ENCODE measurements at places on chromosomes 1 and 21.

DNA sequence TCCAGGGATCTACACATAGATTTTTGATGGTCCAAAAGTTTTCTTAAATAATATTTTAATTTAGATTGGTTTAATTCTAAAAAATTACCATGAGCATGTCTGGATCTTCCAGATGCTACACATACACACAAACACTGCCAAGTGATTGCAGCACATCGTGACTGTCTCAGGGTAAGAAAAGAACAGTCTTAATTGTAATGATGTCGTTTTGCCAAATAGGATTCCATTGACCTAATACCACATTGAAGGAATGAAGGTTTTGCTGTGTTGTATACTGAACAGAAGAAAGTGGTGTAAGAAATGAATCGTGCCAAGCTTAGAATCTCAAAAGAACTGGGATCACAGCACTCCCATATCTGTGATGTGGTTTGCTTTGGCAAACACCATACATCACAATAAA, 633.3 kb upstream of the CAMK1G start:
- no peak for DNase-seq

DNA sequence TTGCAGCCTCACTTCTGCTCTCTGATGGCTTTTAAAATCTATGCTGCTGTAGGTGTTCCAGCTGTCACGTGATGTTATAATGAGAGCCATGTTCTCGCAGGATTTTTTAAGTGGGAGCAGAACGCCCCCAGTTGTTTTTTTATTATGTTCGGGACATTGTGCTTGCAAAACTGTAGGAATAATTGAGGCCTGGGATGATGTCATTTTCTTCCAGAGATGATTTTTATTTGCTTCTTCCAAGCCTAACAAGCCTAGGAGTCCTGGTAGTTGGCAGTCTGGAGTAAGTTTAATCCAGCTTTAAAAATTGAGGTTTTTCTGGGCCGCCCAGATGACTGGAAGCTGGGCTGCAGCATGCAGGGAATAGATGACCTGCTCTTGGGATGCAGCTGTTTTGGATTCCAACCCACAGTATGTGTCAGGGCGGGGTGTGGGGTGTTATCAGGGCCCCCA, 34.6 kb upstream of the CHIT1 start:
- DNase-seq, result no peak

GRCh38 chr1:230509281-230509977, 83.3 kb upstream of the PGBD5 start:
- no peak for DNase-seq

DNA sequence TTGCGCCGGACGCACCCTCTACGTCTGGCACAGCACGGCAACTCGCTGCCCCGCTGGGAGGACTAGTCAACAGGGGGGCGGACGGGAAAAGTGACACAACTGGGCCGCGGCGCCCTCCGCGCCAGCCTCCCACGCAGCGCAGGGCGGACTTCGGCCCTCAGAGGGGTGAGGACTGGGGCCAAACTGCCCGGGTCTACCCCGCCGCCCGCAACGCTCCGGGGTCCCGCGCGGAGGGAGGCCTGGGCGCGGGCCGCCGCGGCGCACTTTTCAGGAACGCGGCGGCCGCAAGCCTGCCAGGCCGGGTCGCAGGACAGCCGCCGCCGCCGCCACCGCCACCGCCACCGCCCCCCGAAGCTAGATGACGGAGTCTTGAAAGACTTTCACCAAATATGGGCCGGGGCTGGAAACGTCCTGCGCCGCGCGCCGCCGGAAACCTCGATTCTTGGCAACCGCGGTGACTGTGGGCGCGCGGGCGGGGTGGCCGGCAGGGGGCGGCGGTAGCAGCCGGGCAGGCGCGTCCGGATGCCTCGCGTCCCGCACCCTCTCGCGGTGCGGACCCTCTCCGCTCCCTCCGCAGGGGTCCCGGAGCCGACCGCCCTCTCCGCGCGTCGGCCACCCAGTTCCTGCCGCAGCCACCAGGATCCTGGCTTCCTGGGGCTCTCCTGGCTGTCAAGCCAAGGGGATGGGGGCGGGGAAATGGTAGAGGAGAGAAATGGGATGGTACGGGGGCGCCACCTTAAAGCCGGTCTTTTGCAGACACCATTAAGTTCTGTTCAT, 3.7 kb upstream of the CCN1 start:
- DNase-seq, result peak; percentile 87

- no peak for DNase-seq
Measured at GRCh38 chr1:3685222-3685621, 32.9 kb downstream of the TP73 start.

DNA sequence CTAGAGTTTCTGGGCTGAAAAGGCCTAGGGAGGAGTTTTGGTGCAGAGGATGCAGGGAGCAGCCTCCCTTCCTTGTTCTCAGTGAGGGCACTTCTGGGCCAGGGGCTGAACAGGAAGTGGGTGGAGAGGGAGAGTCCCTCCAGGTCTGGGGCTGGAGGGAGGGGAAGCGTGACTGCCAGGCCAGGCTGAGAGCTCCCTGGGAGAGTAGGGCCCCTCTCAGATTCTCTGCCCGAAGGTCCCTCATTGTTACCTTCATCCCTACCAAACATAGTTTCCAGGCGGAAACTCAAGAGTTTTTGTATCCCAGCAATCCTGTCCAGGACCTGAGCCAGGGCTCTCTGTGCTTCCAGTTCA, 36.8 kb downstream of the CITED4 start:
- no peak for DNase-seq
